CD4-positive, alpha-beta T cell treated with Interleukin-2 at 100 ng/mL for 4 hours (primary cell): ENCODE measurements at places on chromosomes 6 and 20.

DNA sequence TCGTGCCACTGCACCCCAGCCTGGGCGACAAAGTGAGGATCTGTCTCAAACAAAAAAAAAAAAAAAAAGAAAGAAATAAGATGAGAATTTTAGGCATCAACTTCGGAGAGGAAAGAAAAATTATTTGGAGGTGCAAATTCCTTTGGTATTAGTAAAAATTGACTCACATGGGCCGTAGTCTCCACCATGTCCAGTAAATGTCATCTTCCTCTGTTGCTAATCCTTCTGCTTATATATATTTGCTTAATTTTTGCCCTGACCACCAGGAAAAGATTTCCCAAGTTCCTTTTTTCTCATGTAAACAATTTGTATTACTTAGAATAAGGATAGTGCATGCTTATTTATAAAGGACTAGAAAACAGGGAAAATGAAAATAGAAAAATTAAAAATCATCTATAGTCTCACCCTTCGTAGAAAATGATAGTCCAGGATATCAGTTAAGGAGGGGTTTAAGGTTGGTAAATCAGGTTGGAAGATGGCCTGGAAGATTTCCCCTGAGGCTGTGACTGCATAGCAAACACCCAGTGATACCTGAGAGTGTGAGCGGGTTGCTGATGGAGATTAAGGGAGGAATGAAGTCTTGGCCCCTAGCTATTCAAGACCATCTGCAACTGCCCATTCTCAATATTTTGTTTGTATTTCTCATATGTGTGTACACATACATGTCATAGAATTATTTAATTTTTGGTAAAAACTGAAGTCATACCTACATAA lies 240.8 kb downstream of the ZNF217 start:
- DNase-seq: no peak

DNA sequence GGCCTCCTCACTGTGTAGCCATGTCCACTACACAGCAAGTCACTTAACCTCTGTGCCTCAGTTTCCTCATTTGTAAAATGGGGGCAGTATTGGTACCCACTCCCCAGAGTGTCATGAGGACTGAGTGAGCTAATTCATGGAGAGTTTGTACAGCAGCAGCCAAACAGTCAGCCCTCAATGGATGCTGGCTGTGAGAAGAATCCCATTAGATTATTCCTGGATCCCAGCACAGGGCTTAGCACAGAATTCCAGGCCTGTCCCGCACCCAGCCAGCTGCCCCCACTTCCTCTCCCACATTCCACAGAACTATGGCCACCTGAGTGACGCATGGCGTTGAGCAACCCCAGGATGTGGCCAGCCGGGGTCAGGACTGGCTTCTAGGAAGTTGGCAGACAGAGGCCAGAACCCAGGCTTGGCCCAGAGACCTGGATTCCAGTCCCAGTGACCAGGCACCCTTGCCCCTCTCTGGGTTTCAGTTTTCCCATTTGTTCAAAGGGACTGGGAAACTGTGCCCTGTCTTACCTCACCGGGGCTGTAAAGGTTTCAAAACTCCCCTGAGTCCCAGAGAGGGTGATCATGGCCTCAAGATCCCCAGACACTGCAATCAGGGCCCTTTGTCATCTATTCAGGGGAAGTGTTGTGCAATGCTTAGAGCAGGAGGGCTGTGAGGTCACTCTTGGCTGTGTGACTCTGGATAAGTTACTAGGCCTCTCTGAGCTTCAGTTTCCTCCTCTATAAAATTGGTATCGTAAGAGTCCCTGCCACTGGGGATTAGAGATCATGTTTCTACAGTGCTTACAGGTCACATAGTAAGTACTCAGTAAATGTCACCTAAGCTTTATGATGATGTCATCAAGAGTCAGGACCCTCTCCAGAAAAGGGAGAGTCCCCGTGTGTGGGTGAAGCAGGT lies 3.0 kb upstream of the TGM2 start:
- DNase-seq: no peak

- DNase-seq: no peak
Measured at GRCh38 chr6:20805021-20805420, 270.8 kb downstream of the CDKAL1 start.

DNA sequence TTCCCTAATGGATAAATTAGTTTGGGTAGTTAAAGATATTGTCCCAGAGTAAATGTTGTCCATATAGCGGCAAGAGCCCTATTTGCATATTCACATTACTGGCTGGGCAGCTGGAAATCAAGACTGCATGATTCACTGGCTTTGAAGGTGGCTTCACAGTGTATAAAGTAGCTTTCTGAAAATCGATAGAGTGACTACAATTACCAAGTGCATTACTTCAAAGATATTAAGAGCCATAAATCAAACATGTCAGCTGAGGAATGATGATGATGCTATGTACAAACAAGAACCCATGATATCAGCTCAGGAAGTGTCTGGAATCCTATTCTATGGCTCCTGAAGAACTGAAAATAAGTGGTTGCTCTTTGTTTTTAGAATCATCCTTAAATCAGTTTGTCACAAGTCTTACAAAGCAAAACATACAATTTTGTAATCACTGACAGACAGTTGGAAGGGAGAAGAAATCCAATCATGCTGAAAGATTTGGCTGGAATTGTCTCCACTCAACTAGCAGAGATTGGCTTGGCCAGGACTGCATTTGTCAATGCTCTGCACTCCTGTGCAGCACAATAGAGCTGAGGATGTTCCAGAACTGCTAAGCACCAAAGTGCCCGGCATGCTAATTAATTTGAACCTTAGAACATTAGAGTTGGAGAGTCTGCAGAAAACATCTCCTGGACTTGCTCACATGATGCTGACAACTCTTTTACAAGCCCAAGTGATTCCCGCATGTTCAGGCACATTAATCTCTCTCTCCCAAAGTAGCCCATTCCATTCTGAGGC lies 77.9 kb upstream of the B3GAT2 start:
- no peak for DNase-seq

DNA sequence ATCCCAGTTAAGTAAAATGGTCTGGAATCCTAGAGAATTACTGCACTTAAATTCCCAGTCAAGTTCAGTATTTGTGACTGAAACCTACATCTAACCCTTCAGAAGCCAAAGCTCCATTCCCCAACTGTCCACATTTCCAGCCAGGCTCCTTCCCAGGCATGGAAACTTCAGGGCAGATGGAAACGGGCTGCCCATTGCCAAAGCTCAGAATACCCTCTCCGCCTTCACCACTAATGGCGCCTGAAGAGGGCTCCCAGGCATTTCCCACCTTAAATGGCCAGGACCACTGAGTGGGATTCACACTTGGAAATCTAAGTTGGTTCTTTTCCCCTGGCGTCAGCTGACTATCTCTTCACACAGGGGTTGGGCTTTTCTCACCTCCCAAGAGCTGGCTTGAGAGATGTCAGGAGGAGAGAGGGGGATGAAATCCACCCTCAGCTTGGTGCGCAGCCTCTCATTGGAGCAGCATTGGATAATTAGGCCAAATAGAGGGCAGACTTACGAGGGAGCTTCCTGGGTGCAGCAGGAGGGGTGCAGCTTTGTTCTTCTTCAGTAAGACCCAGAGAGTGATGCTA lies 82.9 kb downstream of the ANKRD60 start:
- no peak for DNase-seq
